ENCODE measurements at places on chromosomes 4 and X. TPM values are rescaled to one million over a fixed set of nuclear protein-coding genes. Genes with fewer than 3 reads are reported as not detected.
A peak's percentile ranks its signal among the peaks of the same experiment; 100 is the strongest.

The USP51 gene
- total RNA-seq = 5.1 TPM

The HTN3 gene
- not detected for total RNA-seq

- H3K36me3 ChIP-seq = peaks cover under 1% of the 10 kb centered on the region
- peaks cover 11% of the 10 kb centered on the region for H3K4me1 ChIP-seq
- no peak overlapping the region for H3K27ac ChIP-seq
- DNase-seq = no peak
- H3K4me3 ChIP-seq = no peak overlapping the region
These were observed 59.3 kb downstream of the RWDD4 start for GRCh38 chr4:183599690-183600089.

DNA sequence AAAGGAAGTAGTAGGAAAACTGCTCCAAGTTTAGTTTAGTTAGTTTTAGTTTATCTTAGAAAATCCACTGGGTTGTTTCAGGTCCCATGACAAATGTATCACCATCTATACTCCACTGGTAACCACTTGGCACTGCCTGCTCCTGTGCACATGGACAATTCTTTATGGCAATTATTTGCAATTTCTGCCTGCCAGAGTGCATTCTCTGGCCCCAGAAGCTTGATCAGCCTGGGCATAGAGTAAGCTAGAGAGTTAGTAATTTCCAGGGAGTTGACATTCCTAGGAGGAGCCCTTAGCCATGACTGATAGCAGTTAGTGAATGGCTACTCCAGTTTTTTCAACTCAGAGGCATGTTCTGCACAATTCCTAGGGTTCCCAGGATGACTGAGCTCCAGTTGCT lies 203.2 kb upstream of the FGF13 start:
- no peak for DNase-seq
- H3K4me1 ChIP-seq = peaks cover 9% of the 10 kb centered on the region
- H3K27ac ChIP-seq = no peak overlapping the region
- no peaks in the 10 kb centered on the region for H3K36me3 ChIP-seq

DNA sequence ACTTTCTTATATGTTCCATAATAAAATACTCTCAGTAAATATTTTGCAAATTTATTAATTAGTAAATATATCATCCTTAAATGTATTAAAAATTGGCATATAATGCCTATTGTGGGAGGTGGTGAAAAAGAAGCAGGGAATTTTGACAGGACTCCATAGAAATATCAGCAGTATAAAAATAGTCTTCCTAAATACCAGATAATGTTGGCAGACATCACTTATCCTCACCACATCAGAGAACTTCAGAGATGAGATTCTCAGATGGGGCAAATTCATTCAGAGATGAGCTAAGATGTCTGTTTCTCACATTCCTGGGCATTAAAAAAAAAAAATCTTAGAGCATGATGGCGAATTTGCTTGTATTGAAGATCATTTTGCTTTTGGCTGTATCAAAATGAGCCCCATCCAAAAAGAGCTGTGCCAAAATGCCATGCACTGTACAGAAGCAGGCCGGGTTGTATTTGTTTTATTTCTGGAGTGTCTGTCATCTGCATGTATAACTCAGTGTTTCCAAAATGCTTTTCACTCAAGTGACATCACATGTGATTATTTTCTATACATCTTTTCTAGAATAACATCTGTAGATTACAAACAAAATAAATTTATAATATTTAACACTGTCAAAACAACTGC lies 41.7 kb downstream of the ATP8A1 start:
- H3K27me3 ChIP-seq = no peaks in the 10 kb centered on the region
- H3K36me3 ChIP-seq = no peaks in the 10 kb centered on the region
- H3K4me3 ChIP-seq = no peak overlapping the region
- no peak overlapping the region for H3K27ac ChIP-seq
- no peak for DNase-seq

- no peak overlapping the region for H3K4me3 ChIP-seq
- H3K27me3 ChIP-seq = no peaks in the 10 kb centered on the region
- no peaks in the 10 kb centered on the region for H3K36me3 ChIP-seq
- H3K4me1 ChIP-seq = peaks cover 6% of the 10 kb centered on the region
These were observed 430.3 kb upstream of the MAOA start for GRCh38 chrX:43225626-43226328.

DNA sequence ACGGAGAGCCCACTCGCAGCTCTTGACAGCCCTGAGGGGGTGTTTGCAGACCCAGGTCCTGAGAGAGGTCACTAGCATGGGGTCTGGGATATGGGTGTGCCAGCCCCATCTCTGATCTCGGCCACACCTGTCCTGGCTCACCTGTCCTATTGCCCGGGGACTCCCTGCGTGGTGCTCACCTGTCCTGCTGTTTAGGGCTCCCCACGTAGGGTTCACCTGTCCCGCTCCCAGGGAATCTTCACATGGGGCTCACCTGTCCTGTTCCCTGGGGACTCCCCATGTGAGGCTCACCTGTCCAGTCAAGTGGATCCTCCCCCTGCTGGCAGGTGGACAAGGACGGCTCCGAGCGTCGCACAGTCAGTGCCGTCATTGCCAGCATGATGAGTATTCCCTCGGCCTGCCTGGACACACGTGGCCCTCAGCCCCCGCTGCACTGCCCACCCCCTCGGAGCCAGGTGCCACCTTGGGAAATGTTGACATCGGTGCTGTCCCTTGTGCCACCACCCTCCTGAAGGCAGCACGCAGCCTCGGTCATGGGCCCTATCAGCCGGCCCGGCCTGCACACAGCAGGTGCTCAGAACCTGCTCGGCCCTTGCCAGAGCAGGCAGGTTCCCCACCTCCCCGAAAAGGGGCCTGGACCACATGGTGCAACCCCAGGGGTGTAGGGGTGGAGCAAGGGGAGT lies 6.3 kb downstream of the SLC49A3 start:
- peak overlapping the region; percentile 34 for H3K4me3 ChIP-seq
- H3K4me1 ChIP-seq = peaks cover 3% of the 10 kb centered on the region
- DNase-seq = no peak
- no peaks in the 10 kb centered on the region for H3K27me3 ChIP-seq

The HPSE gene
- 1.0 TPM for total RNA-seq

GRCh38 chr4:167989815-167990214 lies 102.5 kb upstream of the ANXA10 start:
- no peak overlapping the region for H3K27ac ChIP-seq
- H3K27me3 ChIP-seq = no peaks in the 10 kb centered on the region
- no peak overlapping the region for H3K4me3 ChIP-seq
- no peaks in the 10 kb centered on the region for H3K4me1 ChIP-seq

- H3K36me3 ChIP-seq = no peaks in the 10 kb centered on the region
- DNase-seq = no peak
- H3K27ac ChIP-seq = no peak overlapping the region
These were observed 35.1 kb upstream of the TACR3 start for GRCh38 chr4:103754844-103755243.

GRCh38 chrX:45134315-45134731 lies 66.4 kb downstream of the DIPK2B start:
- H3K36me3 ChIP-seq = no peaks in the 10 kb centered on the region
- no peaks in the 10 kb centered on the region for H3K4me1 ChIP-seq
- H3K4me3 ChIP-seq = no peak overlapping the region

GRCh38 chr4:114488301-114488982 lies 110.2 kb upstream of the UGT8 start:
- no peak overlapping the region for H3K27ac ChIP-seq
- DNase-seq = no peak
- H3K4me1 ChIP-seq = peaks cover 9% of the 10 kb centered on the region
- H3K27me3 ChIP-seq = no peaks in the 10 kb centered on the region
- H3K36me3 ChIP-seq = no peaks in the 10 kb centered on the region

The ALAS2 gene
- not detected for total RNA-seq

- peaks cover 1% of the 10 kb centered on the region for H3K36me3 ChIP-seq
- no peak overlapping the region for H3K27ac ChIP-seq
- no peak overlapping the region for H3K4me3 ChIP-seq
- no peak for DNase-seq
These were observed 26.2 kb downstream of the PRSS12 start for GRCh38 chr4:118326585-118326984.

The CCNG2 gene
- total RNA-seq = 89.3 TPM

DNA sequence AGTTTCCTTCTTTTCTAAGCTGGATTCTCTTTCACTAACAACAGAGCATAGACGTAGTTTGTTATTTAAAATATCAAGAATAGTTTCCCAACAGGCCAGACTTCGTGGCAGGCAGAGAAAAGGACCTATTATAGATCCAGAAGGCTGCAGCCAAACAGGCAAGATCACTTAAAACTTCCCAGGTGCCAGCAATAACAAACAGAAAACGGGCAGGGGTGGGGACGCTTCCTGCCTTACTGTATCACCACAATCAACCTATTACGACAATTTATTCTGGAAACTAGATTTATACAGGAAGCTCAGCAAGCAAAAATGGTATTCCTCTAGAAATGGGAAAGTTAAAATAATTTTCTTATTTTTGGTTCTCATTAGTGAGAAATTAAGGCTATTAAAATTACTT lies 22.1 kb downstream of the RWDD4 start:
- peak overlapping the region; percentile 27 for H3K27ac ChIP-seq
- H3K36me3 ChIP-seq = peaks cover 5% of the 10 kb centered on the region
- H3K4me1 ChIP-seq = peaks cover 9% of the 10 kb centered on the region
- no peaks in the 10 kb centered on the region for H3K27me3 ChIP-seq

- no peaks in the 10 kb centered on the region for H3K27me3 ChIP-seq
- H3K36me3 ChIP-seq = peaks cover 12% of the 10 kb centered on the region
- no peak overlapping the region for H3K27ac ChIP-seq
- peaks cover 27% of the 10 kb centered on the region for H3K4me1 ChIP-seq
- DNase-seq = no peak
These were observed 4.2 kb downstream of the PI4K2B start for GRCh38 chr4:25238052-25238451.

DNA sequence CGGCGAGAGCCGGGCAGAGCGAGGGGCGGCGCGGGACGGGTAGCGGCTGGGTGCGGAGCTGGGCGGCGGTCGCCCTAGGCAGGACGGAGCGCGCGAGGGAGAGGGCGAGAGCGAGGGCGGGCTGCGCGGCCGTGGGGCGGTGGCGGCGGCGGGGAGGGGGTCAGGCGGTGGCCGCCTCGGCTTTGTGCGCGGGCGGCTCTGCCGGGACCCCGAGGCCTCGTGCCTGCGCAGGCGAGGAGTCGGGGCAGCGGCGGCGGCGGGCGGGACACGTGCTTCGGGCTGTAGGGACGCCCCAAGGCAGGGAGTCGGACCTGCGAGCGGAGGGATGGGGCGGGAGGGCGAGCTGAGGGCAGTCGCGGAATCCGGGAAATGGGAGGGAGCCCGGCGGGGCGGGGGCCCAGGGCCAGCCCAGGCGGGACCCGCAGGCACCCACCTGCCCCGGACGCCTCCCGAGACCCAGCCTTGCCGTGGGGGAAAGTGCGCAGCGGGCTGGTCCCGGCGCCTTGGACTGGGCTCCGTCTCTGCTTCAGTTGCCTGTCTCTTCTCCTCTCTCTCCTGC lies 465 bp downstream of the BMPR1B start:
- no peaks in the 10 kb centered on the region for H3K36me3 ChIP-seq
- peak overlapping the region; percentile 13 for H3K27ac ChIP-seq
- H3K4me3 ChIP-seq = peak overlapping the region; percentile 75
- DNase-seq = peak; percentile 35
- peaks cover 88% of the 10 kb centered on the region for H3K27me3 ChIP-seq

DNA sequence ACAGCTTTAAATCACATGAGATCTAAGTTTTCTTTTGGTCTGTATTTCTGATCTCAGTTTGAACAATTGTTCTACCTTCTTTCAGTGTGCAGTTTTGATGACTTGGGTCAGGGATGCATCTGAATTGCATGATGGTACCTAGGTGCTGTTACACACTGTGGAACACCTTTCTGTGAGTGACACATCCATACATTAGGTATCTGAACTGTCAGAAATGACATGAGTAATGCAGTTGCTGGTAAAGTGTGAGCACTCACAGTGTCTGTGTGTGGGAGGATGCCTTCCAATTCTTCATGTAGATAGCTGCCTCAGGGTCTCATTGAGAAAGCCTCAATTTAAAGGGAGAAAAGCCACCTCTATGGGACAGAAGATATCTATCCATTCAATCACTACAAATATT lies 411.9 kb downstream of the PPARGC1A start:
- H3K36me3 ChIP-seq = no peaks in the 10 kb centered on the region
- H3K27ac ChIP-seq = no peak overlapping the region
- no peak for DNase-seq
- H3K27me3 ChIP-seq = no peaks in the 10 kb centered on the region
- no peak overlapping the region for H3K4me3 ChIP-seq

GRCh38 chr4:103073792-103074438 lies 2.6 kb downstream of the SLC9B2 start:
- peaks cover 16% of the 10 kb centered on the region for H3K4me1 ChIP-seq
- peaks cover 1% of the 10 kb centered on the region for H3K36me3 ChIP-seq
- H3K27me3 ChIP-seq = no peaks in the 10 kb centered on the region
- no peak overlapping the region for H3K4me3 ChIP-seq

The CT47B1 gene
- total RNA-seq = not detected

- no peak overlapping the region for H3K27ac ChIP-seq
- no peaks in the 10 kb centered on the region for H3K4me1 ChIP-seq
- no peak for DNase-seq
- H3K27me3 ChIP-seq = no peaks in the 10 kb centered on the region
- no peak overlapping the region for H3K4me3 ChIP-seq
These were observed 57.9 kb upstream of the TEX13D start for GRCh38 chrX:124274438-124275181.

DNA sequence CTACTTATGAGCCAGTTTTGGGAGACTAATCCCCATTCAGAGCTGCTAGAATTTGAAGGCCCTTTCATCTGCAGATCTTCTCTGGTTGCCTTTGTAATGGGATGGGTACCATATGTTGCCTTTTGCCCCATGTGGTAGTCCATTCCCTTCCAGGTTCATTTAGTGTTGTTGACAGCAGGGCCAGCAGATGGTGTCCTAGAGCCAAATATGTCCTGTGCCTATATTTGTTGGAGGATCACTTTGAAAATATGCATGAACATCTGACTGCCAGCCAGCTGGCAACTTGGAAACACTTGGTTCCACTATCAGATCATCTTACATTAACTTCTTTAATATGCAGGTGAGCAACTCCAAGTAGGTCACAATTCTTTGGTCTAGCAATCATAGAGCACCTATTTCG lies 30.4 kb downstream of the CFAP299 start:
- H3K36me3 ChIP-seq = no peaks in the 10 kb centered on the region
- DNase-seq = no peak
- no peak overlapping the region for H3K4me3 ChIP-seq
- peaks cover 28% of the 10 kb centered on the region for H3K27me3 ChIP-seq
- no peak overlapping the region for H3K27ac ChIP-seq
- H3K4me1 ChIP-seq = peaks cover 2% of the 10 kb centered on the region

The SEPSECS gene
- total RNA-seq = 9.2 TPM

GRCh38 chrX:68043713-68044438 lies 389.4 kb downstream of the OPHN1 start:
- H3K27ac ChIP-seq = no peak overlapping the region
- no peak overlapping the region for H3K4me3 ChIP-seq
- H3K27me3 ChIP-seq = no peaks in the 10 kb centered on the region
- no peaks in the 10 kb centered on the region for H3K36me3 ChIP-seq

The CDS1 gene
- 18.7 TPM for total RNA-seq

DNA sequence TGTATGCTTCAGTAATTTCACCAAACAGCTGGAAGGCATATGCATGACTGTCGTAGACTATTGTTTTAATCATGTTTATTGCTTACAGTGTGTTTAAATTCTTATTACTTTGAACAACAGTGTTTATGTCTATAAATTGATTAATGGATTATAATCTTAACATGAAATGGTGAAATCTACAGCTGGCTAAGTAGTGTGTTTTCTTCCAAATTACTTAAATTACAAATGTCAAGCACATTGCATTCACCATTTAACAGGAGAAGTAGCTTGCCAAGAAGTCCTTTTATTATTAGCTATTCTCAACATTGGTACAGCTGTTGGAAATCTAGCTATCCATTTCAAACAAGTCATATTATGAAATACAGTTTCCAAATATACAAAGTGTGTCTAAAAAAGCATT lies 849.3 kb upstream of the PCDH10 start:
- no peak overlapping the region for H3K4me3 ChIP-seq
- DNase-seq = no peak
- peaks cover 24% of the 10 kb centered on the region for H3K4me1 ChIP-seq
- no peak overlapping the region for H3K27ac ChIP-seq

GRCh38 chr4:5980436-5981155 lies 37.6 kb downstream of the C4orf50 start:
- no peak overlapping the region for H3K27ac ChIP-seq
- H3K4me3 ChIP-seq = no peak overlapping the region
- H3K27me3 ChIP-seq = peaks cover 53% of the 10 kb centered on the region
- DNase-seq = no peak

All from mesothelial cell of epicardium (in vitro differentiated cells).